Right renal pelvis (tissue), 4 donors: ENCODE measurements at places on chromosomes 7 and 10. TPM values are rescaled to one million over a fixed set of nuclear protein-coding genes. Genes with fewer than 3 reads are reported as not detected.

The TLX1 gene
- 0.11 TPM for polyA plus RNA-seq

The NYAP1 gene
- polyA plus RNA-seq, result 2.9 TPM

The CYP2C18 gene
- 0.35 TPM for polyA plus RNA-seq

The PAPSS2 gene
- 46.4 TPM for polyA plus RNA-seq

The SLC25A40 gene
- polyA plus RNA-seq, result 44.4 TPM

GRCh38 chr7:2242541-2243429 lies 759 bp downstream of the NUDT1 start:
- DNase-seq, result no peak

DNA sequence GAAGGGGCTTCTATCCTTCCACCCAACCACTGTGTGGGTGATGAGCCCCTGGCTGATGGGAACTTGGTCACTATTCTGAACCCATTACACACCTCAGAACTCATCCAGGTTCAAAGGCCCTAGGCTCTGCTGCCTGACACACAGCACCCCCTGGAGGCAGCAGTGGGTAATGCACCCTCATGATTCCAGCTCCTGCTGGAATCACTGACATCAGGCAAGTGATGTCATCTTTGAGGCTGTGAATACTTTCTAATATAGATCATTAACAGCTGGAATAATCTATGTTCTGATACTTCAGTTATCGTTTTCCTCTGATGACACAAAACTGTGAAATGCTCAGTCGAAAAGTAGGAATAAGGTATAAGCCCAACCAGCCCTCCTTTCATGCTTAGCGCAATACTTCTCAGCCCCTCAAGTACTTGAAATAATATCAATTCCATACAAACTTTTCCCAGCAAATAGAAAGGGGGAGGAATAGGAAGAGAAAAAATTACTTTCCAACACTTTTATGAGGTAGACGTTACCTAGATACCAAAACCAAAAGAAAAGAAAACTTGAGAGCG lies 7.5 kb upstream of the RBP3 start:
- DNase-seq, result peak; percentile 39

- no peak for DNase-seq
These were observed 66.0 kb downstream of the ANLN start for GRCh38 chr7:36455646-36456045.

GRCh38 chr10:61140765-61141392 lies 196.9 kb upstream of the RHOBTB1 start:
- DNase-seq, result peak; percentile 50

DNA sequence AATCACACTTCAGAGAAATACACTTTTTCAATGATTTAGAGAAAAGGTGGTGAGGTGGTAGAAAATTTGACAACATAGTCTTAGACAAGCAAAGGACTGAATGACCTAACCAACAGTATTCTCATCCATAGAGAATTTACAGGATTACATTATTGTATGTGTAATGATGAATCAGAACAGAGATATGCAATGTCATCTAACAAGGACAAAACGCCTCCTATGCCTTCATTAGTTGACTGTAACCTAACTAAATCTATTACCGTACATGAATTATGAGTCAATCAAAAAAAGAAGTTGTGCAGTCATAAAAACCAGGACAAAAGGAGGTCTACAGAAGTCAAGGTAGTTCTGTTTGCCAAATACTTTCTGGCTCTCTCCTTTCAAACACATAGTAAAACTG lies 66.5 kb downstream of the RAB11FIP2 start:
- no peak for DNase-seq

DNA sequence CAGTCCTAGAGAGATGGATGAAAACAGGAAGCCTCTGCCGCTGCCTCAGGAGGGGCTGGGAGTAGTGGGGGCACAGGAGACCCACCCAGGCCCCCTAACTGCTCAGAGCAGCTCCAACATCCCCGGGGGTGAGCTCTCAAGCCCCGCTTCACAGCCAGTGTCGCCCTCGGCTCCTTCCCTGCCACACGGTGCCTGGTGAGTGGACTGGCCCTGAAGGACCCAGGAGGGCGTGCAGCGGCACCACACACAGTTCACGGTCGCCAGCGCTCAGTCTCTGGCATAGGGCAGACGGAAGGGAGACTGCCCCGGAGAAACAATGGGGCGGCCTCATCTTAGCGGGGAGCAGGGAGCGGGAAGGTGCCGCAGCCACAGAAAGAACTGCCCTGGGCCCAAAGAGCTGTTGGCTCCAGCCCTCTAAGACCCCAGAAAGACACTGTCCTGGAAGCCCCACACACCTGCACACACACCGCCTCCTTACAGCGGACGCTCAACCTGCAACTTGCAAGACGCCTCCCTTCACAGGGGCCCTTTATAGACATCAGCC lies 1.2 kb downstream of the CLDN15 start:
- no peak for DNase-seq
